Substantia nigra (tissue), 51 donors: ENCODE measurements at places on chromosomes 5 and 9.

DNA sequence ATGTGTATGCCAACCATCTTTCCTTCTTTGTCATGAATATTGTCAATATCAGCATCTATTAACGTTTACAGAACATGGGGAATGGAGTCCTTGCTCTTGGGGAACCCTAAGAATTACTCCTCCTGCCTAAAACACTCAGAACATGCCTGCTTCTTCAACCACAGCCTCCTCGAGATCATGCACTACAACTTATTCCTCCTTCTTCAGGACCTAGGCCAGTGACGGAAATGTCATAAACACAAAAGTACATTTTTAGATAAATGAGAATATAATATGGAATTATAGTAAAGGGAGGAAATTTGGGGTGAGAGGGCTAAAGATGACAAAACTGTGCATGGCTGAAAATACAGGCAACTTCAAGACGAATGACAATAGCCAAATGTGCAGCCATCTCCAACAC lies 3.1 kb upstream of the IFNK start:
- DNase-seq, result no peak

- DNase-seq, result no peak
These were observed 11.9 kb upstream of the SRFBP1 start for GRCh38 chr5:121949885-121950284.

- no peak for DNase-seq
These were observed 39.6 kb upstream of the RXRA start for GRCh38 chr9:134286471-134287245.

- no peak for DNase-seq
These were observed 213.8 kb upstream of the DAP start for GRCh38 chr5:10974850-10975249.

DNA sequence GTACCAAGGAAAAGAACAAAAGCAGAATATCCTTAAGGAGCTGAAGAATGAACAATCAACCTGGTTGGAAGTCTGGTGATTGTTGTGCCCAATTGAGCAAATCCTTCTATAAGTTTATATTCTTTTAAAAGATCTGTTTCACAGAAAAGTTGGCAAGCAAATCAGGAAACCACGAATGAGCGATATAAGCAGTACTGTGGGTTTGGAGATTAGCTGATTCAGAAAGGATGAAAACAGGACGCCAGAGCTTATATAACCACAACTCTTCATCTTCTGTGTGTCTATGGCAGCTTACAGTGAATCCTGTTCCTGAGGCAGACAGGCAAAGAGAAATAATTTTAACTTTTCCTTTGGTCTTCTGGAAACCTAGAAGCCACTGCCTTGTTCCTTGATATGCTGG lies 61.7 kb downstream of the SLC38A9 start:
- no peak for DNase-seq

DNA sequence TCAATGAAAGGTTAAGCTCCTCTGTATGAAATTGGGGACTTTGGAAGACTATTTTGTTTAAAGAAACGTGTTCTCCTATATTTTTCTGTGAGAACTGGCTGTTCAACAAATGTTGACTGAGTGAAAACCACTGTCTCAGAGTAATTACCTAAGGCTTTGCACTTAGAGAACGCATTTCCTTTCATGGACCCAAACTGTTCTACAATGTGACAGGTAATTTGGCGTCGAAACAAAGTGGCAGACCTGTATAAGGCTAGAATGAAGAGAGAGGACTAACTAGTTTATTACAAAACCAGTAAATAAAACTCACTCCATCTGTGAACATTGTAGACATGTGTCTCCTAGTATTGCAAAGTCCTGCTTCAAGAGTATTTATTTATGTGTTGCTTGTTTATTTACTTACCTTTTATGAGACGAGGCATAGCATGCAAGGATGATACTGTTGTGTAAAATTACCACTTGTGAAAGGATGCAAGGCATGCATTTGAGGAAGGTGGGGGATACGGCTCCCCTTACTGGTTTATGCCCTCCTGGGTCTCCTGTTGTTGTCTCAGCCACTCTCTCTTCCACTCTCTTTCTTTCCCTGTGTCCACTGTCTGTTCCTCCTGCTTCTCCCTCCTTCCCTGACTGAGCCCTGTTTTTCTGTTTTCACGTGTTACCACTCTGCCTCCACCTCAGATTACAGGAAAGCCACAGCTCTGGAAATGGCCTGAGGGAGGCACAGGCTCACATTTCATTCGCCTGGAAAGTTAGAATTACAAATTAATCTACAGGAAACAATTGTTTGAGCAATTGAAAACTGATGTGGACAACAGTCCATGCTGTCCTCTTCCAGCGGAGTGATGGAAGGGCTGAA lies 444.0 kb upstream of the ZNF608 start:
- no peak for DNase-seq

DNA sequence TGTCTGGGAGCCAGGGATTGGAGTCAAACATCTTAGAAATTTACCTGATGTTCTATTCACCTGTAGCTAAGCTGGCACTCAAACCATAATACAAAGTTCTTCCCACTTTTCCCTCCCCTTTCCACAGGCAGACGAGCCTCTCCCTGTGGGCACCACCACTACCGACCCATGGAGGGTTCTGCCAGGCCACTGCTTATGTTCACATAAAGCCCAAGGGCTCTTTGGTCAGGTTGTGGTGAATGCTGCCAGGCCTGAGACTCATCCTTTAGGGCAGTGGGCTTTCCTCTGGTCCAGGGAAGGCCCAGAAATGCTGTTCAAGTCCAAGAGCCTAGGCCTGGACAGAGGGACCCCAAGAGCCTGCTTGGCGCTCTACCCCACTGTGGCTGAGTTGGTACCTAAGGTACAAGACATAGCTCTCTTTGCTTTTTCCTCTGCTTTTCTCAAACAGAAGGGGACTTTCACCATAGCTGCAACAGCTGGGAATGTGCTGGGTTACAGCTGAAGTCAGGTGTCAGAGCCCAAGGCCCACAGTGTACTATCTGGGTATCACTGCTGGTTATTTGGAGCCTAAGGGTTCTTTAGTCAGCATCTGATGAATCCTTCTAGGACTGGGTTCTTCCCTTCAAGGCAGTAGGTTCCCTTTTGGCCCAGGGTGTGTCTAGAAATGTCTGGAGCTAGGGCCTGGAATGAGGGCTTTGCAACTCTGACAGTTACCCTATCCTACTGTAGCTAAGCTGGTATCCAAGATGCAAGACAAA lies 620.1 kb downstream of the TLE1 start:
- no peak for DNase-seq

- no peak for DNase-seq
These were observed 13.4 kb upstream of the GRHPR start for GRCh38 chr9:37408933-37409710.

- no peak for DNase-seq
These were observed 182.2 kb downstream of the SREK1 start for GRCh38 chr5:66326276-66326675.

- DNase-seq, result no peak
These were observed 186.9 kb upstream of the TUT7 start for GRCh38 chr9:86541014-86541570.

DNA sequence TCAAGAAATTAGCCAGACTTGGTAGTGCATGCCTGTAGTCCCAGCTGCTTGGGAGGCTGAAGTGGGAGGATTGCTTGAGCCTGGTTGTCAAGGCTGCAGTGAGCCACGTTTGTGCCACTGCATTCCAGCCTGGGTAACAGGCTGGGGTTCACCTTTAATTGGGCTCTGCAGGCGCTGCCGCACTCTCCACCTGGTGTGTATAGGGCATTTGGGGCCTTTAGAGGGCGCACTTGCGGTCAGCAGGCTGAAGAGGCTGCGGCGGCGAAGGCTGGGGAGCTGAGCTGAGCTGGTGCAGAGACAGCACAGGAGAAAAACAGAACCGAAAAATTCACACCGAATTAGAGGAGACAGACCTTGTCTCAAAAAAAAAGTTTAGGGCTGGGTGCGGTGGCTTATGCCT lies 31.2 kb downstream of the CDK7 start:
- no peak for DNase-seq
